ENCODE measurements at places on chromosomes 16 and 17.
A peak's percentile ranks its signal among the peaks of the same experiment; 100 is the strongest.

- no peak for DNase-seq
These were observed 200.1 kb downstream of the KCNJ2 start for GRCh38 chr17:70369391-70369790.

GRCh38 chr17:59330053-59330942 lies 1.2 kb upstream of the YPEL2 start:
- peak; percentile 43 for DNase-seq

DNA sequence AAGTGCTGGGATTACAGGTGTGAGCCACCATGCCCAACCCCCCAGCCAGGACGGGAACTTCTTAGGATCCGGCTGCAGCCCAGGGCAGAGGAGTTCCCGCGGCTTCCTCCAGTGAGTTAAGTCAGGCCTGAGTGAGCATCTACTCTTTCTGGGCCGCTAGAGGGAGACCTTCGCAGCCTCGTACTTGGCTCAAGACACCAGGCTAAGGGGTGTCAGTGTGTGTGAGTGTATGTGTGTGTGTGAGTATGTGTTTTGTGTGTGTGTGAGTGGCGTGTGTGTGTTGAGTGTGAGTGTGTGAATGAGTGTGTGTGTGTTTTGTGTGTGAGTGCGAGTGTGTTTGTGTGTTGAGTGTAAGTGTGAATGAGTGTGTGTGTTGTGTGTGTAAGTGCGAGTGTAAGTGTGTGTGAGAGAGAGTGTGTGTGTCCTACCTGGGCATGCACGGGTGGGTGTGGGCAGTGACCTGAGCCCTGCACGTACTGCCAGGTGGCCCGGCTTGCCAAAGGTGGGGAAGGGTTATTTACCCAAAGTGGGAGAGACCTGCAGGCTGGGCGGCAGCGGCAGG lies 58.5 kb downstream of the TMEM235 start:
- DNase-seq = peak; percentile 60

- DNase-seq = no peak
These were observed 3.2 kb downstream of the USP32 start for GRCh38 chr17:60388742-60389141.

GRCh38 chr17:13947499-13947898 lies 121.8 kb upstream of the COX10 start:
- DNase-seq = no peak

DNA sequence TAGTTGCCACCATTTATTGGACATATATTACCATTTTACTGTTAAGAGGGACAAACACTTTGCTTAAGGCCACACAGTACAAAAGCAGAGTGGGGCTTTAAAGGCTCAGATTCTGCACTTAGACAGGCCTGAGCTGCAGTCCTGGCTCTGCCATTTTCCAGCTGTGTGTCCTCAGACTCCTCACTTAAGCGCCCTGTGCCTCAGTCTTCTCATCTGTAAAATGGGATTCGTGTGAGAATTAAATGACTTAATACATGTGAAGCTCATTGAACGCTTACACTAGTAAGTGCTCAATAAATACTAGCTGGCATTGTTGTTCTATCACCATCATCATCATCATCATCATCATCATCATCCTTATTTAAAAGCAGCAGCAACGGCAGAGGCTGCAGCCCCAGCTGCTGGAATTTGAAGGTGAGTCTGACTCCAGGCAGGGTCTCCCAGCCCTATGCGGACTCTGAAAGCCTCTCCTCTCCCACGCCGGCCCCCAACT lies 445 bp upstream of the CACNG5 start:
- DNase-seq = no peak

DNA sequence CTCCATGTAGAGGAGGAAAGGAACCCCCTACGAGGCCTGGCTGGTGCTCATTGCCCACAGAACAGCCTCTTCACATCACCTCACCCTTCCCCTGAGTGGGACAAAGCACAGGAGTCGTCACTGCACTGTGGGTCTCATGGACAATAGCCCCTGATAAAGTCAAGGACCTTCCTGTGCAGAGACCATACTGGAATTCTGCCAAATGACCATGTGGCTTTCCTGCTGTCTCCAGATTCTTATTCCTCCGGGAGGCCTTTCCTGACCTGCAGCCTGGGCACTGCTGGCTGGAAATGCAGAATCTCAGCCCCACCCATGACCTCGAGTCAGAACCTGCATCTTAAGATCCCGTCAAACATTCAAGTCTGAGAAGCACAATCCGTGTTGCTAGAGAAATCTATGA lies 60.5 kb upstream of the ERN1 start:
- peak; percentile 11 for DNase-seq

- DNase-seq = no peak
These were observed 119.1 kb downstream of the BANP start for GRCh38 chr16:88070341-88070740.

GRCh38 chr16:69150146-69150865 lies 17.9 kb downstream of the UTP4 start:
- DNase-seq = peak; percentile 13

GRCh38 chr16:15854906-15855703 lies 1.7 kb downstream of the MYH11 start:
- no peak for DNase-seq

GRCh38 chr16:22641131-22641628 lies 130.5 kb downstream of the NPIPB5 start:
- DNase-seq = no peak

- no peak for DNase-seq
These were observed 53.4 kb downstream of the GRB2 start for GRCh38 chr17:75352079-75352569.

DNA sequence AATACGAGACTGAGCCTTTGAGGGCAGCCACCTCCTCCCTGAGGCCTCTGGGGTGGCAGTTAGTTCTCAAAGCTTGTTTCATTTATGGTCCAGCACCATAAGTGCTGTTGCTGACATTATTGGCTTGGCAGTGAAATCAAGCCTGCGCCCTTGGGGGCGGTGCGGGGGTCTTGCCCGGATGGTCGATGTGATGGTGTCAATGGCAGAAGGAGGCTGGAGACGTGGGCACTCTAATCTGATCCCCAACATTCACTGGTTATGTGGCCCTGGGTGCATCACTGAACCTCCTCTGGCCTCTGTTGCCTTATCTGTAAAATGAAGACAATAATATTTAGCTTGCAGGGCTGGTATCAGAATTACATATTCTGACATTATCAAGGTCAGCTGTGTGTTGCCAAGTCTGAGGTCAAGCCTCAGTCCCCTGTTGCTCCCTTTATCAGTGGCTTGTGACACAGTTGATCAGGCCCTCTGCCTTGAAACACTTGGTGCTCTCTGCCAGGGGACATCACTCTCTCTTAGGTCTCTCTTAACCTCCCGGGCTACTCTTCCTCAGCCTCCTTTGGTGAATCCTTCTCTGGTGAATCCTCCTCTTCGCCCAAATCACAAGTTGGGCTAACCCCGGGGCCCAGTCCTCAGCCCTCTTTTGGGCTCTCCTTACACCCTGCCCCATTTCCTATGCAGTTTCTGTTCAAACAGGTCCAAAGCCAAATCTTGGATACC lies 11.8 kb upstream of the TMEM220 start:
- no peak for DNase-seq

DNA sequence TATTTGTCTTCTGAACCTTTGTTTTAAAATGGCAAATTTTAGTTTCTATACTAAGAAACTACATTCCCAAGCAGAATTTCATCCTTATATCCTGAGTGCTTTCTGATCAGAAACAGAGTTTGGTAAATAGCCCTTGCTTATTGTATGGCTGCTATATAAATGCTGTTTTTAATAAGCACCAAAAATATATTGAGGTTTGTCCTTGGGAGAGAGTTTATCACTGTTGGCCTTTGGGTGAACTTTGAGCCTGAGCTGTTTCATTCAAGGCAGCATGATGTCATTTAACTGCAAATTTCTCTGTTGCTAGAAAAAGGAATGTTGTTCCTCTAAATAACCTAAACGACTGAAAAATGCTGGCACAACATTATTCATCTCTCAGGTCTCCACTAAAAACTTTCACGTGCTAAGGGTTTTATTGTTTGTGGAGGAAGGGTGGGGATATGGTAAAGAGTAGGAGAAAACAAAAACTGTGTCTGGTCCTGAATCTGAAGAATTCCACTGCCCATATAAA lies 334.3 kb upstream of the TBX2 start:
- no peak for DNase-seq

GRCh38 chr17:12505866-12506265 lies 159.8 kb upstream of the MYOCD start:
- DNase-seq = no peak

DNA sequence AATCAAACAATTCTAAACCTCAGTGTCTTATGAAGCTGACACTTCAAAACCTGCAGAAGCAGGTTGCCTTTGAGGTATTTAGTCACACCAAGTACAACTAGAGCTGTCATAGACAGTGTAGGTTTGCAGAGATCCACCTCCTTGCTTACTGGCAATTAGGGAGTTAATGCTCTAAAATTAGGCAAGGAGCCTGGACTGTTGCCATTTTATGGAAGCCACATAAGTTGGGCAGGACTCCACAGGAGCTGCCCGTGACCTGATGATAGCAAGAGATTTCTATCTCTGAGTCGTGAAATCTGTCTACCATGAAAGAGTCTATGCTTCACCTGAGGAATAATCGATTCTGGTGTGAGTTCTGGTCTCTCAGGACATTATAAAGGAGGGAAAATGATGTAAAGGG lies 8.9 kb downstream of the EME1 start:
- DNase-seq = no peak

DNA sequence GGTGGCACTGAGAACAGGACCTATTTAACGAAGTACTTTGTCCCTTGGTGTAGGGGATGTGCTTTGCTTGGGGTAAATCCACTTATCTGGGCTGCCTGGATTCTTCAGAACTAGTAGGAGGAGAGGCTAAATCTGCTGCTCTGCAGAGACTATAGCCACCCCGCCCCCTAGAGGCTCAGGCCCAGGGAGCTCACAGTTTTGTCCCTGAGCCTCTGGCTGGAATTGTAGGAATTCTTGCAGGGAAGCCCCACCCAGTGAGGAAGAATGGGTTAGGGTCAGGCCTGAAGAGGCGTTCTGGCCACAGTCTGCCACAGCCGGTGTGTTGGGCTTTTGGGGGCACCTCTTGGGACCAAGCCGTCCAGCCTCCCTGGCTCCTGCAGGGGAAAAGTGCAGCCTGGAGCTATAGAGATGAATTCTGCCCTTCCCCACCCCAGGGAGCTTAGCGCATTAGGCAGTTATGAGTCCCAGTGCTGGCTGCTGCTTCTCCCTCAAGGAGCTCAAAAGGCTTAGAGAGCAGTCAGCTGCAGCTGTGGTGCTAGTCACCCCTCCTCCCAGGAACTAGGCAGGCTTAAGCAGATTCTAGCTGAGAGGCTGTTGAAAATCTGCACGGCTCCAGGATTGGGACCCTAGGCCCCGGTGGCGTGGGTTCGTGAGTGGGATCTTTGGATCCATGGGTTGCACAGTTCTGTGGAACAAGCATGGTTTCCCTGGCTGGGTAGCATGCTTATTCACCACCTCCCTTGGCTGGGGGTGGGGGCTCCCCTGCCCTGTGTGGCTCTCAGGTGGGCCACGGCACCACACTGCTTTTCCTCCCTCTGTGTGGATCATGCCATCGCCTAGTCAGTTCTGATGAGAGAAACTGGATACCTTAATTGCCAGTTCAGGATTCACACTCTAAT lies 237.4 kb upstream of the TOM1L1 start:
- no peak for DNase-seq

DNA sequence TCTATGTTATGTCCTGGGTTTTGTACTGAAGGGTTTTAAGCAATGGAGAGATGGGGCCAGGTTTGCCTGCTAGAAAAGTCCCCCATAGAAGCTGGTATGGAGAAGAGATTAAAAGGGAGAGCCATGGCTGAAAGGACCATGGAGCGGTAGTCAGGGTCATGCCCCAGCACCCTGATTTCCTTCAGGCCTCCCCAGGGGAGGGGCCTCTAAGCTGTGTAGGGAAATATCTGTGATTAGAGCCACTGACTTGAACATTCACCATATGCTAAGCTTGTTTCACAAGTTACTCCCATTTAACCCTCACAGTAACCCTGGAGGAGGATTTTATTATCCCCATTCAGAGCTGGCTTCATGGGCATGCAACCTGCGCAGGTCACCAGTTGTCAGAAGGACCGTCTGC lies 3.8 kb upstream of the ATP2A3 start:
- DNase-seq = no peak

- DNase-seq = no peak
These were observed 76.8 kb downstream of the RPGRIP1L start for GRCh38 chr16:53626811-53627210.

DNA sequence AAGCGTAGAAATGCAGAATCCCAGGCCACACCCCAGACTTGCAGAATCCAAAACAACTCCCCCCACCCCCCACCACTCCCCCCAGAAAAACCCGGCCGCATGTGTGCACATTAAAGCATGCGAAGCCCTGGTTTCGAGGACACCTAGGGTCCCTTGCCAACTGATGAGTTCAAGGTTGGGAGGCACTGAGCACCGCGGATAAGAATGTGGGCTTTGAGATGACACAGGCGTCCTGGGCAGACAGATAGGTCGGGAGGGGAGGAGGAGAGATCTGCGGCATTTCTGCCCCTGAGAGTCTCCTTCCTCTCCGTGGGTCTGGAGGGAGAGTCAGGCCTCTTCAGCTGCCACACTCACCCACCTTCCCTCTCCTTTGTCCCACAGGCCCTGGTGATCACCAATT lies 98.3 kb downstream of the ABCC1 start:
- DNase-seq = no peak

DNA sequence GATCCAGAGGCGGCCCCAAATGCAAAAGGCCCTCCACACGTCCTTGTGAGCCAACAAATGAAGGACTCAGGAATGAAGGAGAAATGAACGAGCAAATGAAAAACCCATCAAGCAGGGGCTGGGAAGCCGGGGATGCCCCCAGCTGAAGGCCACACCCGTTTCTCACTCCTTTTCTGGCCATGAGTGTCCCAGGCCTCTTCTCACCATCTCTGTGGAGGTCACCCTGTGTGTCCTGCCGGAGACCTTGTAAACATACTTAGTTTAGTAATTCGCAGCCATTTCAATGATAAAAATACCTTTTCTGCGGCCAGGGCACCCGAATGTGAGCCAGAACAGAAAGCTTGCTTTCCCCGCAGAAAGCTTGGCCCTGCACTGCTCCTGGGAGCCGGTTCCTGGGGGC lies 21.1 kb upstream of the AATK start:
- no peak for DNase-seq

- no peak for DNase-seq
These were observed 2.0 kb downstream of the WNK4 start for GRCh38 chr17:42782166-42783061.

DNA sequence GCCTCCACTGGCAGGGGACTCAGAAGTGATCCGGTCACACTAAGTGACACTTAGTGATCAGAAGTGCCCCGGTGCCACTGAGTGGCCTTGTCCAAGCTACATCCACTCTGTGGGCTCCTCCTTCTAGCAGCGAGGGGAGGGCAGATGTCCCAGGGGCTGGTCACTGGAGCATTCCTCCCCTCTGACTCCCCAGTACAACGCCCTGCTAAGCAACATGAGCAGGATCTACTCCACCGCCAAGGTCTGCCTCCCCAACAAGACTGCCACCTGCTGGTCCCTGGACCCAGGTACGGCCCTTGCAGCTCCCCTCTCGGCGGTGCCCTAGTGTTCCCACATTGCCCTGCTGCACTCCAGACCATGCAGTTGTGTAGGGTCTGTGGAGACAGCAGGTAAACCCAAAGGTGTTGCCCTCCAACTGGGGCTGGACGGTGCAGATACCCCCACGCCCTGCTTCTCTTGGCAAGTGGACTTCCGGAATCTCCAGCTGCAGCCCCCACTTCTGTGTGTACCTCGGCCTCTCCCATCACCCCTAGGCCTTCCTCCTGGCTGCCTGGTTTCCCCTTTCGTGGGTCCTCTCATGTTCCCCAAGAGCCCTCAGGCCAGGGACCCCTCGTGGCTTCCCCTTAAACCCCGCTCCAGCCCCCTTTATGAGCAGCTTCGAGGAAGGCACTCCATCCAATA lies 2.1 kb downstream of the ACE start:
- peak; percentile 23 for DNase-seq
